ENCODE measurements at places on chromosomes 5 and 9.

DNA sequence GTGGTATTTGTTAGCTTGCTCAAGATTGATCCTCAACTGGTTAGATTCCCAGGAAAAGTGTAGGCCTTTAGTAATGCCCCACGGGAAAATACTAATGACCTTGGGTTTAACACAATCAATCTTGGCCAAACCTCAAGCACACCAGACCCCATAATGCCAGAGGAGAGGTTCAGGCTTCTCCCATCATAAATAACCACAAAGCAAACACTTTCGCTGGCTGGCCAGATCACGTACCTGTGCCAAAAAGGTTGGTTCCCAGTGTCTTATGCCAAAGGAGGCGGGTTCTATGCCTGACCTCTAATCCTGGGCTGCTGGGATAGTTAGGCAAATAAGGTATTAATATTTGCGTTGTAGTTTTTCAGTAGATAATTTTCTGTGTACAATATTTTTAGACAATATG is 379.2 kb upstream of the CDH18 start:
- no peak for DNase-seq

- no peak for DNase-seq
Measured at GRCh38 chr9:127768698-127769097, 9.8 kb downstream of the SH2D3C start.

DNA sequence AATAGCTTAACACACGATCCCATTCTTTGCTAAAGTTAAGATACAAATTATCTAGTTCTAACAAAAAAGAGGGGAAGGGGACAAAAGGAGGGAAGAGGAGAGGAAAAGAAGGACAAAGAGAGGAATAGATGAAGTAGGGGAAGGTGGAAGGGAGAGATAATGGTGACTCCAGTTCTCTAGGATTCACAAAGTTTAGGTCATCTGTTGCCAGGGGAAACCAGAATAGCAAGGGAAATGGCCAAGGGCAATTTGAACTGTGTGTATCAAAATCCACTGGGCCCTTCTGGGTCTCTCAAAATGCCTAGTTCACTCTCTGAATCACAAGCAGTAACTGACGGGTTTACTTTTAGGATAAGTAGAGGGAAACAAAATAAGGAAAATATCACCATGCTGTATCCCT is 7.6 kb downstream of the SLC24A2 start:
- no peak for DNase-seq

DNA sequence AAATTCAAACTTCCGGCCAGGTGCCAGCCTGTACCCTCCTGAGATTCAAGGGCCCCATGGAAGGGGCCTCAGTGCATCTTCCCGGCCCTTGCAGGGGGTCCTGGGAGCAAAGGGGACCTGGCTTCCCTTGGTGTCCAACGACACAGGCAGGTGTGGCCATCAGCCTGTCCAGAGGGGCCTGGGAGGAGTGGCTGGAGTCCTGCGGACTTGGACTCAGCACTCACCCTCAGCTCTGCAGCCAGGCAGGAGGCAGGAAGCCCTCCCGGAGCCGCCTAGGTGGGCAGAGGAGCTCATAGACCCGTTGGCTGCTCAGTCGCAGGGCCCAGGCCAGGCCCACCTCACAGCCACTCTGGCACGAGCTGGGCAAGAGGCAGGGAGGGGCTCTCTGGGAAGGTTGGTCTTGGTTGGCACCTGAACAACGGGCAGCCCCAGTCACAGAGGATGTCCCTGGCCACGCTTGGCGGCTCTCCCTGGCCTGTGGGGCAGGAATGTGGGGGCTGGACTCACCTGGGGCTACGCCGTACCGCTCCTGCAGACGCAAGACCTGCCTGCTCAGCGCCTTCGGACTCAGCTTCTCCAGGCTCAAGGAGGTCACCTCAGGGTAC is 53.8 kb upstream of the NRARP start:
- no peak for DNase-seq

DNA sequence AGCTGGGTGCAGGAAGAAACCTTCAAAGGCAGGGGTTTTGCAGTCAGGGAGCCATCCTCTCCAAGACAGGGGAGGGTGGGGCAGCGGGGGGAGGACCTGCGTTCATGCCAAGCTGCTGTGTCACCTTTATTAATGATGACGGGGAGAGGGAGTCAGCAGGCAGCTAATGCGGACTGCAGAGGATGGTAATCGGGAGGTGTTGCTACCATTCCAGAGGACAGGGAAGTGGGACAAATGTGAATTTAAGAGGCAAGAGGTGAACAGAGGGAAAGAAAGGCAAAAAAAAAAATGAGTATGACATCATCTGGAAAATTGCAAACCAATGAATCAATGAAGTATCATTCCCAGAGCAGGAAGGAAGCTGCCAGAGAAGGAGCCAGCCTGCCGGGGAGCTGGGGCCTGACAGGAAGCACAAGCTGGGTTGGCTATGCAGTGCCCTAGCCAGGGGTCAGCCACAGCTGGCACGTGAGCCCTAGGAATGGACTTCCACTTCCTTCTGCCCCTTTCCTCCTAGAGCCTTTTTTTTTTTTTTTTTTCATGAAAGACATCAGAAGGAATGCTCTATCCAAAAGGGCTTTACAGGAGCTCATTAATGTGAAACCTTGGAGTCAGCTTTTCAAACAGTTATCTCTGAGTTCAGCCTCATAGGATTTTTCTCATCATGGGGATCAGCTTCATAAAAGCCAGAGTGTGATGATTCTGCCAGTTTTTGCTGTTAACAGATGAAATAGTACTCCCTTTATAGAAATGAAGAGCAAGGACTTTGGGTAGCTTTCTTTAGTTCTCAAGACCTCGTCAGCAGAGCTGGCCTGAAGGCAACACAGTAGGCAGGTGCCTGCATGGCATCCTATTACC is 9.2 kb downstream of the INSYN2B start:
- no peak for DNase-seq

- DNase-seq, result no peak
Measured at GRCh38 chr9:87062746-87063145, 115.4 kb upstream of the GAS1 start.

DNA sequence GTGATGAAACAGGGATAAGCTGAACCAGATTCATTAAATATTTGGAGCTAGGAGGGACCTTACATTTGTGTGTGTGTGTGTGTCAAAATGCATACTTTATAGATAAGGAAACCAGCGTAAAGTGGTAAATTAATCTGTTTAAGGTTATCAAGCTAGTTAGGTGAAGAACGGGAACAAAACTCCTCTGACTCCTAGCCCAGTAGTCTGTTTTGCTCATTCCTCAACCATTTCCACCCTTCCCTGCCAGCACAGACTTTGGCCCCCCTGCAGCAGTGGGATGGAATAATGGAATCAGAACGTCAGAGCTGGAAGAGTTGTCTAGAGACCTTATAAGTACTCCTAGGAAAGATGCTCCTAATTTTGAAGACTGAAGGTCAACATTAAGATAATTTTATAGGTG is 6.5 kb downstream of the AGXT2 start:
- no peak for DNase-seq

All from stimulated activated CD8-positive, alpha-beta memory T cell treated with anti-CD3 and anti-CD28 coated beads, Interleukin-4, amount 100 ng/mL, for 48 hours (primary cell).